ENCODE measurements at places on chromosomes 7 and 10.

GRCh38 chr7:28606421-28606820 is 194.1 kb downstream of the CREB5 start:
- no peak for DNase-seq

- DNase-seq = no peak
These were observed 18.8 kb downstream of the SORBS1 start for GRCh38 chr10:95542330-95542729.

- peak; percentile 71 for DNase-seq
These were observed 62.5 kb downstream of the DAGLB start for GRCh38 chr7:6385110-6385781.

DNA sequence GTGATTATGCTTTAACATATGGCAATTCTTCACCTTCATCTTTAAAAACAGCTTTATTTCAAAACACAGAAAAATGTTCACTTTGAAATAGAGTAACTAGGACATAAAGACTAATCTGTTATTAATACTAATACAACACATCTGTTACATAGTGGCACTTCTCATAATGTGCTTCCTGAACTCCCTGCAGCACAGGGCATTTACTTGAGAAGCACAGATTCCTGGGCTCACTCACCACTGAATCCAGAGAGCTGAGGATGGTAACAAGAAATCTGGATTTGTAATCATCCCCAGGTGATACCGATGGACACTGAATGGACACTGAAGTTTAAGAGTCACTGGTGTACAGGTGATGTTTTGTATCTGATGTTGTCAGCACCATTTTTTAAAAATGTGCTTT is 96.1 kb downstream of the COL28A1 start:
- DNase-seq = no peak

DNA sequence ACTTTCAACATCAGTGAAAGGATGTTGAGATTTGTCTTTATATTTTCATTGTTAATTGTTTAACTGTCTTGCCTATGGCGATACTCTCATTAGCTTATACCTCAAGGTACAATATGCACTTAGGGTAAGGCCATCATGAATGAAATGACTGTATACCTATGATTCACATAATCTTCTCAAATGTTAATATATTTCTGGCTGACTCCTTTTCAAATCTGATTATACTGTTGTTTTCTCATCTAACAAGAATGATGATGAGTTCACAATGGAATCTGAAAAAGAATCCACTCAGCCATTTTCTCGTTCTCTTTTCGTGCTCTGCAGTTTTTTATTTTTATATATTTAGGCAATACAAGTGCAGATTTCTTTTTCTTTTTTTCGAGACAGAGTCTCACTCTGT is 159.1 kb downstream of the ARHGAP12 start:
- no peak for DNase-seq

DNA sequence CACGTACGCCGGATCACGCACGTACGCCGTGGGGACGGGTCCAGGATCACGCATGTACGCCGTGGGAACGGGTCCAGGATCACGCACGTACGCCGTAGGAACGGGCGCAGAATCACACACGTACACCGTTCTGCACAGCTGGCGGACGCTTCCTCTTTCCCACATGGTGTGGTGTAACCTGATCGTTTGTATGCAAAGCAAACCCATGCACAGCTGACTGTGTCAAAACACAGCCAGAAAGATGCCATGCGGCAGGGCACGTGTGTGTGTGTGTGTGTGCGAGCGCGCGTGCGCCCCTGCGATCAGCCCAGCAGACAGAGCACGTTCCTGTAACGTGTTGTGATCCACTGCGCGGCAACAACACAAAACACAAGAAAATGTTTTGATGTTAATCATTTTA is 573.6 kb downstream of the DNAJB6 start:
- DNase-seq = no peak

- no peak for DNase-seq
These were observed 46.1 kb downstream of the PAX2 start for GRCh38 chr10:100791369-100792058.

GRCh38 chr7:3007696-3008095 is 36.0 kb downstream of the CARD11 start:
- no peak for DNase-seq

GRCh38 chr10:86350897-86351296 is 15.7 kb downstream of the GRID1 start:
- DNase-seq = no peak

- DNase-seq = peak; percentile 46
These were observed 3.1 kb upstream of the SLC18A3 start for GRCh38 chr10:49606981-49607535.

DNA sequence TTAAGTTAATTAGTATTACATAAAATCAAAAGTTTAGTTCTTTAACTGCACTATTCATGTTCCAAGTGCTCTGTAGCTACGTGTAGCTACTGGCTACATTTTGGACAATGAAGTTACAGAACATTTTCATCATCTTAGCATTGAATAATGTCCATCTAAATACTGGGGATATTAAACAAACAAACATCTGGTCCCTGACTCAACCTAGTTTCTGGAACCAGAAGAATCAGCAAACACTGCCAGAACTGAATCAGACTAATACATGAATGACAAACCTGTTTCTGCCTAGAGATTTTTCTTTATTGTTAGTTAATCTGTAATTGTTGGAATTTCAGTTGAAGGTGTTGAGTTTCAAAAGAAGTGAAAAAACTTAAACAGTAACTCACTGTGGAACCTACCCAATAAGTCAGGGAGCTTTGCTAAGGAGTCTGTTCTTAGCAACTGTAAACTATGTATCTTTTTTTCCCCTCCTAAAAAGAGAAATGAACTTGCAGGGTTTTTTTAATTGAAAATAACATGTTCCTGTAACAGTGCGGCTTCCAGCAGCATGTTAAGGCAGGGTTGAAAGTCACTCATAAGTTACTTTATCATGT is 58.3 kb downstream of the CDK13 start:
- no peak for DNase-seq

DNA sequence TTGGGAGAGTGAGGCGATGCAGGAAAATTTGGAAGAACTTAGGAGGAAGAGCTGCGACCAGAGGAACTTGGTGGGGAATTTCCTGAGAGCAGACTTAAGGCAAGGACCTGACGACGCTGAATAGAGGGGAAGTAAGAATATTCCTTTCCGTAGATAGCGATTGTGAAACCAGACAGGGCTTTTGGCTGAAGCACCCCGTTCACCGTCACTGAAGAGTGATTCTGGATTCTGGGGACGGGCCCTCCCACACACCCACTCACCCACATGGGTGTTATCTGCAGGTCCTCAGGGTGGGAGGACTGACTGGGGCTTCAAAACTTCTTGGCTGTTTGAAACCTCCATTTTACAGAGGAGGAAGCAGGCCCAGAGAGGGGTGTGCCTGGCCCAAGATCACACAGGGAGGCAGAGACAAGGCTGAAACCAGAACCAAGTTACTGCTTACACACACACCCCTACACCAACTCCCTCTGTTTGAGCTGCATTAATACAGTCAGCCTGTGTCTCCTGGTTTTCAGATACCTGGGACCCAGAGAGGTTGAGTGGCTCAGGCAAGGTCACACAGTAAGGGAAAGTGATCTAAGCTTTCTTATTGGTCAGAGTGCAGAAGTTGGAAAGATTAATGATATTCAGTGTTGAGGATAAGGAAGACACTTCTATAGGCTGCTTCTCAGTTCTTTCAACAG is 37.2 kb upstream of the CDH23 start:
- DNase-seq = no peak

- DNase-seq = no peak
These were observed 12.7 kb downstream of the ZNF438 start for GRCh38 chr10:31018962-31019361.

- DNase-seq = no peak
These were observed 85.1 kb downstream of the LRRC4 start for GRCh38 chr7:127946111-127946510.

DNA sequence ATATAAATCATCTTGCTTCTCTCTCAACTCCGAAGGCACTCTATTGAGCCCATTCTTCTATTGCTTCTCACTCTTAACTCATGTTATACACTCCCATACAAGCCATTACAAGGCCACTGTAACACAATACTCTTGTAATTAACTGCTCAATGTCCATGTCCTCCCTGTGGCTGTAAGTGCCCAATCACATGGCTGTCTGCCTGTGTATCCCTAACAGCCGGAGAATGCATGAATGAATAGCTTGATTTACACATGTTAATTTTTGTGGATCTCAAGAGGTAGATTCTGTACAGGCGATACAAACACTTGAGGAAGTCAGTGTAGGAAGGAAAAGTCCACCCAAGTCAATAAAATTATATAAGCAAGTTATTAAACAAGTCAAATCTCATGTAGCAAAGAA is 215.6 kb downstream of the DOCK4 start:
- no peak for DNase-seq

DNA sequence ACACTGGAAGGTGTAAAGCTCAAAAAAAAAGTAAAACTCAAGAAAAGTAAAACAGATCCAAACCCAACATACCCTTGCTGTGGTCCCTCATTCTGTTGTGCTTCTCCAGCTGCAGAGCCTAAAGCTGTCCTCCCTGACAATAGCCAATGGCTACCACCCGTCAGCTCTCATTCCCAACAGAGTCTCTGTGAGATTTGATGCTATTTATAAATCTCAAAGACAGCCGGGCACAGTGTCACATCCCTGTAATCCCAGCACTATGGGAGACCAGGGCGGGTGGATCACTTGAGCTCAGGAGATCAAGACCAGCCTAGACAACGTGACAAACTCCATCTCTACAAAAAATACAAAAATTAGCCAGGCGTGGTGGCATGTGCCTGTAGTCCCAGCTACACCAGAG is 116.0 kb downstream of the KMT2E start:
- no peak for DNase-seq

- DNase-seq = no peak
These were observed 6.2 kb upstream of the CH25H start for GRCh38 chr10:89213191-89213808.

DNA sequence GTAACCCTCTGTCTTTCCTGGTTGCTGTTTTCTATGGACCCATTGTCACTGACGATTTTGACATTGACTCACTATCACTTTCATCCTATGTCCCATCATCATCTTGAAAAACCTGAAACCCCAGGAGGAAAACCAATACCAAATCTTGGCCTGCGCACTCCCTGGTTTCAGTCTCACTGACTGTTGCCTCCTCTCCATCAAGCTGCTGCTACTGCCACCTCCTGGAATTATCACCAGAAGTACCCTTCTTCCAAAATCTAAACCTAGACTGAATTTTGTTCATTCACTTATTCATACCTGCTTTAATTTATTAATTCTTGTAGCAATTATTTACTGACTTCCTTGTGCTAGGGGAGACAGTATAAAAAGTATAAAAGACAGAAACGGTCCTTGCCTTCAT is 44.5 kb upstream of the ACBD5 start:
- no peak for DNase-seq
